ENCODE measurements at places on chromosomes 6 and 20. TPM values are rescaled to one million over a fixed set of nuclear protein-coding genes. Genes with fewer than 3 reads are reported as not detected.

DNA sequence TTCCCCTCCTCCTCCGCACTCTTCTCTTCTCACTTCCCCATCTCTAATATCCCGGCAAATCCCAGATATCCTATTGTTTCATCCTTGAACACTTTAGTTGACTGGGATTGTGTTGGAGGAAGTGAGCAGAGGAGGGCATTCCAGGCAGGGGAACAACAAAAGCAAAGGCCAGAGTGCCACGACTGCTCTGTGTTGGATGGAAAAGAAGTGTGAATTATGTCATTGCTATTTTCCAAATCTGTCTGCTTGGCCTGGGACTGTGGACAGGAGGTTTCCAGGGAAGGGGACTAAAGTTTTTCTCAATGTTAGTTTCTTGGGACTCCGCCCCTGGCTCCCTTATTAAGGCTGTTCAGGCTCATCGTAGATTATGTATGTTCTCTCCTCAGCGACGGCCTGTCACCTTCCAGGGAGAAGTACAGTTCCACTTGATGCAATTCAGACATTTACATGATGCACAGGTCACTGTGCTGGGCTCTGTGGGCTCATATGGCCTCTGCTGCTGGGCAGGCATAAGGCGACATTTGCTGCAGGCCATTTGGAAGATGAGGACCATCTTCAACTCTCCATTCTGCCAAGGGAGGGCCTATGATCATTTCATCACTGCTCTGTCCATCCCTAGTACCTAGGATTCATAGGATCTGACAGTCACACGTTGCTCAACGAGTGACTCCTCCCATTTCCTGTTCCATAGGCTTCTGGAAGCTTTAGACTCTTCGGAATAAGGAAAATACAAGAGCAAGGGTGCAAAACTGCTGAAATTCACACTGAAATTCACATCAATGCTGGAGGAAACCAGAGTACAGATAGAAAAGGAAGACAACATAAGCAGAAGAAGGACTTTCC is 99.1 kb upstream of the KCNK16 start:
- no peaks in the 10 kb centered on the region for H3K27me3 ChIP-seq
- peak; percentile 53 for DNase-seq
- no peak overlapping the region for H3K4me3 ChIP-seq
- peak overlapping the region; percentile 52 for H3K27ac ChIP-seq
- no peaks in the 10 kb centered on the region for H3K36me3 ChIP-seq

DNA sequence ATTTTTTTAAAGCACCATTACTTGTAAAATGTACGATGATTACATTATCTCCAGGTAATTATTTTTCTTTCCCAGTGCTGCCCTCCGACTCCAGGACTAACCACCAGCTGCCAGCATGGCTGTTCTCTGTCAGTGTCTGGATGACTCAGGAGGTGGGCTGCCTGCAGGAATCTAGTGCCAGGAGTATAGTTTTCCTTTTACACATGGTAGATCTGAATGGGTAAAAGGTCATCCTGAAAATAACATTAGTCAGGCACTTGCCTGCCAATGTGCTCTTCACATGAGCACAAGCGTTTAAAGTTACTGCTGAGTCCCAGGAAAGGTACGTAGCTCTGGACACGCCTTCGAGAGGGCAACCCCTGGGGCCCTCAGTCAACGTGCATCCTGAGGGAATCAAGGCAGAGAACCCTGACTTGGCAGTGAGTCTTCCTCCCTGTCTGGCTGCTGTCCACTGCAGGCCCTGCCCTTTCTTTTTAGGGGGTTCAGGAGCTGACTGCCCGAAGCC is 2.4 kb downstream of the DYNLT1 start:
- DNase-seq, result peak; percentile 66
- H3K27me3 ChIP-seq, result no peaks in the 10 kb centered on the region
- H3K27ac ChIP-seq, result peak overlapping the region; percentile 52
- H3K4me1 ChIP-seq, result peaks cover 14% of the 10 kb centered on the region

DNA sequence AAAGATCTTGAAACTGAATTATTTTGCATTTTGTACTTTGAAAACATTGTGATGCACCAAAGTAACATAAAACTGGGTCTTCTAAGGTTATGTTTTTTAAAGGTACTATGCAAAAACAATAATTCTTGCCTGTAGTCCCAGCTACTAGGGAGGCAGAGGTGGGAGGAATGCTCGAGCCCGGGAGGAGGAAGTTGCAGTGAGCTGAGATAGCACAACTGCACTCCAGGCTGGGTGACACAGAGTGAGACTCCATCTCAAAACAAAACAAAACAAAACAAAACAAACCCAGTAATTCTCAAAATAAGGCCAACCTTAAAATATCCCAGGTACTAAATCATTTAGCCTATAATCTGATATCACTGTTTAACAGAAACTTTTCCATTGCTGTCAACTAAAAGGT is 269.6 kb downstream of the KHDC1L start:
- no peaks in the 10 kb centered on the region for H3K36me3 ChIP-seq
- no peaks in the 10 kb centered on the region for H3K27me3 ChIP-seq
- no peak overlapping the region for H3K4me3 ChIP-seq
- no peak overlapping the region for H3K27ac ChIP-seq
- H3K4me1 ChIP-seq, result no peaks in the 10 kb centered on the region

SYTL3 gene
- 7.8 TPM for total RNA-seq

MUC22 gene
- not detected for total RNA-seq
